ENCODE measurements at places on chromosomes 2 and 18. TPM values are rescaled to one million over a fixed set of nuclear protein-coding genes. Genes with fewer than 3 reads are reported as not detected.

GRCh38 chr2:134431838-134432434, 178.1 kb downstream of the MGAT5 start:
- DNase-seq, result no peak
- peaks cover 9% of the 10 kb centered on the region for H3K36me3 ChIP-seq
- H3K4me1 ChIP-seq, result peaks cover 6% of the 10 kb centered on the region
- no peaks in the 10 kb centered on the region for H3K27me3 ChIP-seq
- no peak overlapping the region for H3K4me3 ChIP-seq

DNA sequence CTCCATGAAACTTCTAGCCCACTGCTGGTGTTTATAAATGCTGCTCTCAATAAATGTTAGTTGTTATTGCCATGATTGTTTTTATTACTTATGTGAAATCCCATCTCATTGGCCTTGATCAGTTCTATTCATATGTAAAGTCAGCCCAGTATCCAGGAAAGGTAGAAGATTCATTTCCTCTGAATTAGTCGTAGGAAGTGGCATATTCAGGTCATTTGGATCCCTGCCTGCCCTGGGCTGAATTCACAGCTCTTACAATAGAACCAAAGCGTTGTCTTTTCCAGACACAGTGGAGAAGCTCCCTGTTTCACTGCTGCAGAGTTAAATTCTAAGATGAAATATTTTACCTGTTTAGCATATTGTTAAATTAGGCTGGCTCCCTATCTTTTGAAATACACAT, 70.3 kb downstream of the MAIP1 start:
- no peak overlapping the region for H3K4me3 ChIP-seq
- DNase-seq, result no peak
- no peak overlapping the region for H3K27ac ChIP-seq
- H3K4me1 ChIP-seq, result no peaks in the 10 kb centered on the region

DNA sequence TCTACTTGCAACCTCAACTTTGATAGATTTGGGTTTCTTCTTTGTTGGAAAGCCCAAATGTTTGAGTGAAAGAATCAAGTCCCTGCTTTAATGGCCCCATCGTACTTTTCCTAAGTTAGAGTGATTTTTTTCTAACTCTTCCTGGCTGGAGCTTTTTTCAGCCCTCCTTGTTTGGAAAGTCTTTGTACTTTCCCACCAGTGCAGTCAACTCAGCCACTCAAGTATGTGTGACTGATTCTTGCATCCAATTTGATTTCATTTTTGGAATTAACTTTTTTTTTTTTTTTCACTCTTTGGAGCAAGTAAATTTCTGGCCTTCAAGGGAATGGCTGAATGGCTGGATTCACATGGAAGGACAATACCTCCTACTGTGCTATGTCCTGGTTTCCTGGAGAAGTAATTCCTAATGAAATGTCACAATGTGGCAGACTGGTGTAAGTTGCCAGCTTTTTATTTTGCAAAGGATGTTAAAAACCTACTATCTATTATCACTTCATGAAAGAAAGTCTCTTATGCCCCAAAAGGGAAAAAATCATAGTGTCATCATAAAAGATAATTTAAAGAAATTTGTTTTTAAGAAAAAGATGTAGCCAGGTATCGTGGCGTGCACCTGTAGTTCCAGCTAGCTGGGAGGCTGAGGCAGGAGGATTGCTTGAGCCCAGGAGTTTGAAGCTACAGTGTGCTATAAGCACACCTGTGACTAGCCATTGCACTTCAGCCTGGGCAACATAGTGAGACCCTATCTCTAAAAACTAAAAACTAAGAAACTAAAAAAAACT, 76.0 kb upstream of the ZFP36L2 start:
- no peaks in the 10 kb centered on the region for H3K27me3 ChIP-seq
- no peak for DNase-seq
- H3K27ac ChIP-seq, result no peak overlapping the region
- peaks cover 10% of the 10 kb centered on the region for H3K4me1 ChIP-seq
- H3K4me3 ChIP-seq, result no peak overlapping the region

GRCh38 chr2:157305723-157306110, 19.9 kb downstream of the ERMN start:
- no peak overlapping the region for H3K27ac ChIP-seq
- no peak overlapping the region for H3K4me3 ChIP-seq
- DNase-seq, result no peak
- no peaks in the 10 kb centered on the region for H3K4me1 ChIP-seq
- no peaks in the 10 kb centered on the region for H3K27me3 ChIP-seq
- no peaks in the 10 kb centered on the region for H3K36me3 ChIP-seq

Gene POTEI
- 0.72 TPM for total RNA-seq

- H3K4me3 ChIP-seq, result no peak overlapping the region
- H3K4me1 ChIP-seq, result no peaks in the 10 kb centered on the region
- no peaks in the 10 kb centered on the region for H3K36me3 ChIP-seq
- DNase-seq, result no peak
- H3K27ac ChIP-seq, result no peak overlapping the region
- H3K27me3 ChIP-seq, result no peaks in the 10 kb centered on the region
Measured at GRCh38 chr2:30620102-30620501, 173.1 kb downstream of the LCLAT1 start.

GRCh38 chr2:108079736-108080135, 93.4 kb downstream of the SLC5A7 start:
- H3K27me3 ChIP-seq, result no peaks in the 10 kb centered on the region
- H3K4me3 ChIP-seq, result no peak overlapping the region
- H3K4me1 ChIP-seq, result no peaks in the 10 kb centered on the region
- no peaks in the 10 kb centered on the region for H3K36me3 ChIP-seq
- DNase-seq, result no peak

DNA sequence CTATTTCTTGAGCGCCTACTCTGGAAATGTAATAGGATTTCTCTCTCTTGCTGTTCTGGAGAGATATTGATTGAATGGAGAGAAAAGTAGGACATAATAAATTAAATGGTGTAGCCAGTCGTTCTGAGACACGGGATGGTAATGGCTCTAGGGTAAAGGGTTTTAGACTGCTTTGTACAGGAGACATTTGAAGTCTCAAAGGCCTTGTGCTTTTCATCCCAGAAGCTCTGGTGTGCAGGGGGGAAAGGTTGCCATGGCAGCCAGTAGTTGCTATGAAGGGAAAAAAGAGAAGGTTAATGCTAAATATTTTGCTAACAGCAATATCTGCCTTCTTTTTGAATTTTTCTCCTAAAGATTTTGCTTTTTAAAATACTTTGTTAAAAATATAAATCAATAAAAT, 359.3 kb downstream of the RIT2 start:
- H3K27me3 ChIP-seq, result no peaks in the 10 kb centered on the region
- DNase-seq, result peak; percentile 70
- no peaks in the 10 kb centered on the region for H3K36me3 ChIP-seq

Gene CIDEA
- total RNA-seq, result 0.44 TPM

Gene KRCC1
- 42.3 TPM for total RNA-seq

Gene INPP5D
- total RNA-seq, result 11.4 TPM

- H3K36me3 ChIP-seq, result no peaks in the 10 kb centered on the region
- no peak overlapping the region for H3K27ac ChIP-seq
- H3K27me3 ChIP-seq, result no peaks in the 10 kb centered on the region
- DNase-seq, result no peak
- H3K4me1 ChIP-seq, result no peaks in the 10 kb centered on the region
Measured at GRCh38 chr18:59468821-59469220, 109.8 kb upstream of the LMAN1 start.

- H3K27ac ChIP-seq, result no peak overlapping the region
- no peaks in the 10 kb centered on the region for H3K36me3 ChIP-seq
- no peak for DNase-seq
- peaks cover 5% of the 10 kb centered on the region for H3K4me1 ChIP-seq
- no peak overlapping the region for H3K4me3 ChIP-seq
- H3K27me3 ChIP-seq, result no peaks in the 10 kb centered on the region
Measured at GRCh38 chr2:8235419-8235818, 446.4 kb upstream of the ID2 start.

GRCh38 chr2:139438478-139438877, 658.3 kb upstream of the NXPH2 start:
- H3K4me3 ChIP-seq, result no peak overlapping the region
- no peaks in the 10 kb centered on the region for H3K4me1 ChIP-seq
- no peaks in the 10 kb centered on the region for H3K36me3 ChIP-seq
- DNase-seq, result no peak
- no peak overlapping the region for H3K27ac ChIP-seq
- H3K27me3 ChIP-seq, result no peaks in the 10 kb centered on the region

Gene TCF23
- 0.06 TPM for total RNA-seq

- peak; percentile 56 for DNase-seq
- no peak overlapping the region for H3K4me3 ChIP-seq
- no peak overlapping the region for H3K27ac ChIP-seq
Measured at GRCh38 chr2:181621779-181622490, 35.0 kb downstream of the CERKL start.

GRCh38 chr2:6968319-6969100, 51.3 kb downstream of the RNF144A start:
- H3K4me1 ChIP-seq, result peaks cover 14% of the 10 kb centered on the region
- H3K27ac ChIP-seq, result no peak overlapping the region
- H3K36me3 ChIP-seq, result peaks cover 13% of the 10 kb centered on the region
- no peaks in the 10 kb centered on the region for H3K27me3 ChIP-seq
- DNase-seq, result no peak
- H3K4me3 ChIP-seq, result no peak overlapping the region

DNA sequence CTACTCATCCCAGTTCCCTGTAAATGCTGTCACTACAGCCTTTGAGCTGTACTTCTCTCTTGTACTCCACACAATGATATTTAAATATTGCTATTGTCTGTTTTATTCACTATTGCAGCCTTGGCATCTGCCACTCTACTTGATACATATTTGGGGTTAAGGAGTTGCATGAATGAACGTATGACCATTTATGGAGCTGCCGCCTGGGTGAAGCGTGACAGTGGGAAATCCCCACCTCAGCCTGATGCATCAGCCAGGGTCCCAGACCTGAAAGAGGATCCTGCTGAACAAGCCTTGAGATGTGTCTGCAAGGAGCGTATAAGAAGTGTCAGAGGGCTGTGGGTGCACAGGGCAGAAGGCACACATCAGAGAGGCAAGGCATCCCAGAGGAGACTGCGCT, 39.1 kb downstream of the MRPL35 start:
- peaks cover 28% of the 10 kb centered on the region for H3K36me3 ChIP-seq
- H3K4me1 ChIP-seq, result peaks cover 4% of the 10 kb centered on the region
- H3K27ac ChIP-seq, result no peak overlapping the region
- H3K4me3 ChIP-seq, result no peak overlapping the region

Gene GPC1
- total RNA-seq, result 33.2 TPM

Gene CABYR
- 9.1 TPM for total RNA-seq

DNA sequence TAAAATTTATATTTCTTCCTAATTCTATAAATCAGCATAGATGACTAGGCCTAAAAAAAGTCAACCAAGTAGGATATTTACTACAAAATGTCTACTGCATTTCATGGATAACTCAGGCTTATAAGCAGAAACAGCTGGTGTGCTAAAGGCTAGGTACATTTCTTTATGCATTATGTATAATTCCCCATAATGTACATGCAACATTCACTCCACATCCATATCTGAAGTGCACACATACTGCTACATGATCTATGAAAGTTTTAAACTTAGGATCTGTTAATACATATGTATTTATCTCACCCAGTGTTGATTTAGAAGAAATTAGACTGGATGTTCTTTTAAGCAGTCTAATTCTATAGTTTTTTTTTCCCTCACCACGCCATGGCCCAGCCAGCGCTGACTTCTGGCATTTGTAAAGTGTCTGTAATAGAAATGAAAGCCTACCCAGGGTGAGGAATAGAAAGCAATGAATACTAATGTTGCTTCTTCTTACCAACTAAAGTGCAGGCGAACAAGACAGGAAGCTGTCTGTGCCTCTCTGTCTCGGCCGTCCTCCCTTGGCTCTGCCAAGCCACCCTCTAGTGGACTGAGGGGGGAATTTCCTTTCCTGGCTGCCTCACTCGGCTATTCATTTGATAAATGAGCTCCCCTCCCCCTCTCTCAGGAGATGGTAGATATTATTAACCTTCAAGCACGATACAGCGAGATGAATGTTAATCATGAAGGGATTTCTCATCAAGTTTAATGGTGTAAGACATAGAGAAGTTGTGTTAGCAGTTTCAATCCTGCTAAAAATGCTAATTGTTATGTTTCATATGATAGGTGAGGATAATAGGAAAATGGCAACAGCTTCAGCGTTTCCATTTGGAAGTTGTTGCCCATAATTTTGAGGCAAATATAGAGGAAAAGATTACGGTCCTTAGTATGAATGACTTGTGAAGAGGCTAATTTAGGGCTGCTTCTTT, 384.5 kb downstream of the MTX2 start:
- H3K4me3 ChIP-seq, result no peak overlapping the region
- peak; percentile 82 for DNase-seq
- no peaks in the 10 kb centered on the region for H3K27me3 ChIP-seq
- peak overlapping the region; percentile 54 for H3K27ac ChIP-seq

- H3K36me3 ChIP-seq, result no peaks in the 10 kb centered on the region
- H3K4me1 ChIP-seq, result no peaks in the 10 kb centered on the region
- DNase-seq, result no peak
- peaks cover 2% of the 10 kb centered on the region for H3K27me3 ChIP-seq
- H3K27ac ChIP-seq, result no peak overlapping the region
- H3K4me3 ChIP-seq, result no peak overlapping the region
Measured at GRCh38 chr2:159792036-159792435, 6.0 kb downstream of the CD302 start.

GRCh38 chr18:79520478-79521390, 125.0 kb downstream of the NFATC1 start:
- H3K27me3 ChIP-seq, result no peaks in the 10 kb centered on the region
- H3K4me1 ChIP-seq, result peaks cover 21% of the 10 kb centered on the region
- no peak overlapping the region for H3K27ac ChIP-seq
- peaks cover 9% of the 10 kb centered on the region for H3K36me3 ChIP-seq
- no peak overlapping the region for H3K4me3 ChIP-seq

- no peak overlapping the region for H3K4me3 ChIP-seq
- no peak overlapping the region for H3K27ac ChIP-seq
- DNase-seq, result no peak
- no peaks in the 10 kb centered on the region for H3K36me3 ChIP-seq
- no peaks in the 10 kb centered on the region for H3K4me1 ChIP-seq
Measured at GRCh38 chr2:132984731-132985130, 314.7 kb upstream of the LYPD1 start.

Gene STAT4
- 2.5 TPM for total RNA-seq

DNA sequence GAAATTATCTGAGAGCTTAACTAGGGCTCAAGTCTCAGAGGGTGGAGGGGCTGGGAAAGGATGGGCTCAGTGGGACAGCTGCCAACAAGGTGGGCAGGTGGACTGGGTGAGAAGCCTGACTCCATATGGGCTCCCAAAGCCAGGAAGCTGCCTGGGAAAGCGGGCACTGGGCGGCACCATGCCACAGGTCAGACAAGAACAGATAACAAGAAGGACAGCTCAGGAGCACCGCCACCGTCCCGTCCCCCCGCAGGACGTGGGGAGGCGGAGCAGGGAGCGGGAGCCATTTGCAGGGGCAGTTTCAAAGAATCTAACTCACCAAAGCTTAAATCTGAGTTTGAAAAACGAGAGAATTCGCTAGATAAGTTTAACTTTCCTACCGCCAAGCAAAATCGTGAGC, 45.6 kb downstream of the NETO1 start:
- H3K36me3 ChIP-seq, result no peaks in the 10 kb centered on the region
- H3K27ac ChIP-seq, result no peak overlapping the region
- H3K4me1 ChIP-seq, result no peaks in the 10 kb centered on the region
- H3K27me3 ChIP-seq, result no peaks in the 10 kb centered on the region

GRCh38 chr2:207143215-207144172, 22.3 kb downstream of the KLF7 start:
- H3K27me3 ChIP-seq, result no peaks in the 10 kb centered on the region
- no peak for DNase-seq
- no peak overlapping the region for H3K4me3 ChIP-seq
- no peaks in the 10 kb centered on the region for H3K36me3 ChIP-seq
